Brain (organoid and tissue), 16 donors: ENCODE measurements at places on chromosomes 7 and 10.

- peak; percentile 15 for DNase-seq
These were observed 50.0 kb downstream of the JMJD1C start for GRCh38 chr10:63415640-63416244.

GRCh38 chr10:114631666-114632417 is 26.2 kb downstream of the ABLIM1 start:
- peak; percentile 62 for DNase-seq

GRCh38 chr7:23109470-23109869 is 3.9 kb downstream of the KLHL7 start:
- DNase-seq, result no peak

GRCh38 chr10:33055625-33056024 is 97.6 kb upstream of the ITGB1 start:
- no peak for DNase-seq

GRCh38 chr10:107443813-107444212 is 279.3 kb upstream of the SORCS1 start:
- no peak for DNase-seq

DNA sequence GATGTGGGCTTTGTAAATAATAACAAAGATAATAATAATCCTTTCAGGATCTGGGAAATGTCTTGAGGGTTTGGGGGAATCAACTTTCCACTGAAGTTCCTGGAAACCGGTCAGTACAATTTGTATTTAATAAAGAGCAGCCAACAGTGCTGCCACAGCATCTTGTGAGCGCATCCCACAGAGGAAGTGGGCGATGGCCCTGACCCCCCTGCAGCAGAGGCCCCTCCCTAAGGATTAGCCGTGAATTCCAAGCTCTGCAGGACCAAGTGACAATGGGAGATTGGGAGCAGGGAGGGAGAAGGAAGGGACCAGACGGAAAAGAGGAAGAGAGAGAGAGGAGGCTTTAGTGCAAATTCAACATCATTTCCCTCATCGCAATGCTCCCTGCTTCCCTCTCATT is 349.2 kb downstream of the RNLS start:
- no peak for DNase-seq

DNA sequence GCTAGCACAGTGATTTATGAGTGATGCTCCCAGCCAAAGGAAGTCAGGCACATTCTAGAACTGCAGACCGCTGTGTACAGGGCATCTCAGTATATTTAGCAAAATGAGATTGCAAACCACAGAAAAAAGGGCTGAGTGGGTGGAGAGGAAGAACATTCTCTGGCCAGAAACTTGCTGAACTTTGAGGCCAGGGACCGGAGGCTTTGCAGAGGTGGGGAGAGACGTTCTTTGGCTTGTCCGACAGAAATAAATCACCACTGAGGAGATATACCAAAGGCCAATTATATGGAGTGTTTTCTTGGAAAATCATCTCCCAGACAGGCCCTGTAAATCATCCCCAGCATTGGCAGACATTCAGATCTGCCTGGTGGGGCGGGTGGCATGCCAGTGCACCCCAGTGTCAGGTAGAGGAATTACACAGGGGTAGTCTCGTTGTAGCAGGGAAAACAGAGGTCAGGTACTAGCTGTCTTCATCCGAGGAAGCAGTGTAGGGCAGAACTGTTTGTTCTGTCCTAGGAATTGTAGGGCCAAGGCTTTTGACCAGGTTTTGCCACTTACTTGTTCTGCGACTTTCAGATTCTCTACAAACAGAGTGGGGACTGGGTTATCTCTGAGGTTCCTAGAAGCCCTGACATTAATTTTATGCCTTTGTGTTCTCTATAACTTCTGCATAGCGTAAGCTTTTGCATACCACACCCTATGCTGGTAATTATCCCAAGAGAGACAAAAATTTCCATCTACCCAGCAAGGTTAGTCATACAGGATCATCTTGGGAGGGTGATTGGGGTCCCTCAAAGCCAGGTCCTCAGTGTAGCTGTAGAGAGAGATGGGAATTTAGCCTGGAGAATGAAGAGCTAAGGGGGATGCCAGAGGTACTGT is 655.6 kb downstream of the LRMDA start:
- DNase-seq, result no peak

GRCh38 chr10:61888744-61889143 is 12.8 kb upstream of the ARID5B start:
- no peak for DNase-seq

DNA sequence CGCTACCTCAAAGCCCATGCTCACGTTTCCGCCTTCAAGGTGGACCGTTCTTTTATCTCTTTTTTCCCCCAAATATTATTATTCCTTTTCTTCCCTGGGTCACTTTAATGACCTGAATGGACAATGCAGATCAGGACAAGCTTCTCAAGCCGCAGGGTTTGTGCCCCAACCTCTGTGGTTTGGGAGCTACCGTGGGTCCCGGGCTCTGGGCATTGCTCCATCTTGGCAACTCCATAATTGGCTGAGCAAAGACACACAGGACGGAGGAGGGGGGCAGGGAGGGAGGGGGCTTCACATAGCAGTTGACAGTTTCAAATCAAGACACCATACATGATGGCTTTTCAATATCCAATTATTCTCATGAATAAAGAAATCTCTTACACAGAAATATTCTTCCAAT is 308.1 kb upstream of the FZD8 start:
- DNase-seq, result peak; percentile 54
